Effector CD4-positive, alpha-beta T cell (primary cell): ENCODE measurements at places on chromosomes 6 and 20.

- no peak for DNase-seq
These were observed 736.9 kb downstream of the QKI start for GRCh38 chr6:164151161-164152120.

GRCh38 chr20:1232286-1233111, 6.7 kb downstream of the RAD21L1 start:
- no peak for DNase-seq

GRCh38 chr6:13272131-13273046, 55.9 kb downstream of the TBC1D7 start:
- DNase-seq, result no peak

- no peak for DNase-seq
These were observed 98.5 kb downstream of the INSM1 start for GRCh38 chr20:20466341-20466879.

GRCh38 chr6:53615633-53616449, 49.7 kb downstream of the KLHL31 start:
- no peak for DNase-seq

DNA sequence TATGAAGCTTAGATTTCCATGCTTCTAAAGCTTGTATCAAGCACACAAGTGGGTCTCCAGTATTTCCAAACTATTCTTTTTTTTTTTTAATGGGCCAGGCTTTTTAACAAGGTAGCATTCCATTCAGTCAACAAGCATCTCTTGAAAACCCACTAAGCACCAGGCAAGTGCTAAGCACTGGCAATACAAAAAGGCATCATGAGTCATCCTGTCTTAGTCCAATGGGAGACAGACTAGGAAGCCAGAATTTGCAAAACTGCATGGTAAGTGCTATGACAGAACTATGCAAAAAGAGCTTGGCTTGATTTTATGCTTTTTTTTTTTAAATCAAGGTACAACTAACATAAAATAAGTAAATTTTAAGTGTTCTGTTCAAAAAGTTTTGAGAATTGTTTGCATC, 109.3 kb upstream of the DST start:
- DNase-seq, result no peak

- no peak for DNase-seq
These were observed 16.7 kb downstream of the CST4 start for GRCh38 chr20:23672158-23672557.

DNA sequence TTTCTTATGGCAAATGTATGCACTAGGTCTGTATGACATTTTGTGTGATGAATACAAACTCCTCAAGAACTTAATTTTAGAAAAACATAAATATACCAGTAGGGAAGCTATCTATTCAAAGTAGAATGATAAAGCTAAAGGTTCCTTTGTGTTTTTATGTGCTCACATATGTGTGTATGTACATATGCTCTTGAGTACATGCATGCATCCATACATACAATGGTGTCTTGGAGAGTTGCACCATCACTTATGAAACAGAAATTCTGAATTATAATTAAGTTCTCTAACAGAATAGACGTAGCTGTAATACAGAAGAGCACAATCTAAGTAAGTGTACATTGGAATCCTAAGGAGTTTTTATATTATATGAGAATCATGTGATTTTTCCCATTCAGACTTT, 2.3 kb downstream of the NKAIN2 start:
- no peak for DNase-seq

DNA sequence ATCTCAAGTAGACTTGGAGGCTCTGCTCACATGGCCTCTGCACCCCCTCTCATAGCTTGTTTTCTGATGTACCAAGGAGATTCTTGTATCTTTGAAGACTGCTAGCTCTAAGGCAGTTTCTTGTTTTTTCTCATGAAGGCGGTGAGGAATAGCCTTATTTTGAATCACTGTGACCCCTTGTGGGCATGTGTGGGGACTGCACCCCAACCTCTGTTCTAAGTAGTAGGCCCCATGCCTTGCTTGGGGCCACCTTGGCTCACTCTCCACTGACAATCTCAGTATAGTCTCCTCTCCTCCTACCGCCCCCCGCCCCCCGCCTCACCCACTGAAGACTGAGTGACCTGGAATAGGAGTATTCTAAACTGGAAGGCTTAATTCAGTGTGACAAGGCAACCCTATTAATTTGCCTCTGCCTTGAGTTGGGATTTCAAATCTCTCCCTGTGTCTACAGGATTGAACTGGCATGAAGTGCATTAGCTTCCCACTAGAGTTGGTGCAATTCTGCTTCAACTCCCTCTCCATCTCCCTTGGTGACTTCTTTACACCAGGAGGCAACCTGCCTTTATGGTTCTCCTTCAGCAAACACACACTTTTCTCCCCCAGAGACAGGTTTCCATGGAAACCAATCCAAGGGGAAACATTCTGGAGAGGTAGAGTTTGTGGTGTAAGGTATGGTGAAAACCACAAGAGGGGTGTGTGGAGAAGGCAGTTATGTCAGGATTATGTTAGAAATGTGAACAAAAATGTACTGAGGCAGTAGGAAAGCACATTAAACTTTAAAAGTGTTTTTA, 75.4 kb upstream of the ECI2 start:
- peak; percentile 25 for DNase-seq

GRCh38 chr20:42442716-42443115, 747.0 kb downstream of the PTPRT start:
- DNase-seq, result no peak

GRCh38 chr6:136500414-136500813, 49.8 kb downstream of the MAP7 start:
- DNase-seq, result no peak

- no peak for DNase-seq
These were observed 71.2 kb downstream of the CDS2 start for GRCh38 chr20:5197847-5198650.

GRCh38 chr6:148697895-148698440, 48.9 kb upstream of the UST start:
- DNase-seq, result no peak

- DNase-seq, result no peak
These were observed 393.8 kb downstream of the CDH26 start for GRCh38 chr20:60352017-60352416.

DNA sequence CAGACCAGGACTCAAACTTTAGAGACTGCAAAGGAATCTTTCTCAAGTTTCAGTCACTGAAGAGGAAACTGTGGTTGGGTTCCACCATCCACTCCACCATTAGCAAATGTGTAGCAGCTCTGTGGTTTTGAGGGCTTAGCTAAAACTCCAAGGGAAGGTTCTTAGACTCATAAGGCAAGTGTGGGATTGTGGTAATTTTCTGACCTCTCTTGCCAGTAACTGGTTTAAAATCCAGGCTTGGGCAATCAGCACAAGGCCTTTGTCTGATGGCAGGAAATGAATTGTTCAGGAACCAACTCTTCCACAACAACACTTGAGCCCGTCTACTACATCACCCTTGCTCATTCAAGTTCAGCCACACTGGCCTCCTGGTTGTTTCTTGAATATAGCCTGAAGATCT, 68.6 kb upstream of the FBXL4 start:
- DNase-seq, result no peak

- no peak for DNase-seq
These were observed 113.7 kb upstream of the LOC128125822 start for GRCh38 chr6:63458480-63459115.

GRCh38 chr20:57421253-57422220, 30.3 kb downstream of the RBM38 start:
- DNase-seq, result no peak

DNA sequence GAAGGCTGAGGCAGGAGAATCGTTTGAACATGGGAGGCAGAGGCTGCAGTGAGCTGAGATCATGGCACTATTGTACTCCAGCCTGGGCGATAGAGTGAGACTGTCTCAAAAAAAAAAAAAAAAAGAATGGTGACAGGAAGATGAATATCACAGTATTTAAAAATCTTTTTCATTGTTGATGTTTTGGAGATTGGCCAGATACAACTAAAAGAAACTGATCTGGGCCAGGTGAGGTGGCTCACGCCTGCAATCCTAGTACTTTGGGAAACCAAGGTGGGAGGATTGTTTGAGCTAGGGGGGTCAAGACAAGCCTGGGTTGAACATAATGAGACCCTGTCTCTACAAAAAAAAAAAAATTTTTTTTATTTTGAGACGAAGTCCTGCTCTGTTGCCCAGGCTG, 52.1 kb downstream of the TRAF3IP2 start:
- DNase-seq, result no peak

DNA sequence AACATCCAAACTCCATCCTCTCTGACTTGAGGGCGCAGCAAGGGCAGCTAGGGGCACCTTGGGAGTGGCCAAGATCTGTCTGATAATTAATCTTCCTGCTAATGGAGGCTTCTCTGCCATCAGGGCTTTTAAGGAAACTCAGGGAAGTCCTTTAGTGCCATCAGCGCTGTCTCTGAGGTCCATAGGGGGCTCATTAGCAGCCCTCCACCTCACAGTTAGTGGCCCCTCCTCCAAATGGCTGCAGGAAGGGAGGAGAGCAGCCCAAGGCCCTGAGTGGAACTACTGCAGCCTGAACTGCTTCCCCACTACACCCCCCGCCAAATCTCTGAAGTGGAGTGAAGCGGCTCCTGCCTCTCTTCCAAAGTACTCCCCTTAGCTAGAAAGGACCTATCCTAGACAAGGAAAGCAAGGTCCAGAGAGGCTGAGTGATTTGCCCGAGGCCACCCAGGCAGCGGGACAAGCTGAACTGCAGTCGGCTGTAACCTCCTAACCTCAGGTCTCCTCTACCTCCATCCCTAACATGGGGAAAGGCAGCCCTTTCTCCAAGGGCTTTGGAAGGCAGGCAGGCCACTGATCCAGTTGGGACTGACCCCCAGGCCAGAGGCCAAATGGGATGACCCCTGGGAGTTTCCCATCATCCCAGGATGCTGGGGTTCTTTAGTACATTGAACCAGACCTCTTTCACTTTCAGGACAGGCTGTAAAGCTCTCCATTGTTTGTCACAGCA, 39.5 kb upstream of the ZFAND3 start:
- DNase-seq, result no peak

GRCh38 chr20:21393816-21394519, 3.4 kb downstream of the NKX2-4 start:
- DNase-seq, result no peak

GRCh38 chr6:43334466-43335095, 26.0 kb upstream of the CRIP3 start:
- DNase-seq, result no peak

GRCh38 chr6:38445925-38446324, 193.8 kb downstream of the BTBD9 start:
- DNase-seq, result no peak

- DNase-seq, result no peak
These were observed 19.6 kb downstream of the ANGPT4 start for GRCh38 chr20:896501-897025.

GRCh38 chr6:44730771-44731391, 343.4 kb downstream of the CDC5L start:
- DNase-seq, result no peak

DNA sequence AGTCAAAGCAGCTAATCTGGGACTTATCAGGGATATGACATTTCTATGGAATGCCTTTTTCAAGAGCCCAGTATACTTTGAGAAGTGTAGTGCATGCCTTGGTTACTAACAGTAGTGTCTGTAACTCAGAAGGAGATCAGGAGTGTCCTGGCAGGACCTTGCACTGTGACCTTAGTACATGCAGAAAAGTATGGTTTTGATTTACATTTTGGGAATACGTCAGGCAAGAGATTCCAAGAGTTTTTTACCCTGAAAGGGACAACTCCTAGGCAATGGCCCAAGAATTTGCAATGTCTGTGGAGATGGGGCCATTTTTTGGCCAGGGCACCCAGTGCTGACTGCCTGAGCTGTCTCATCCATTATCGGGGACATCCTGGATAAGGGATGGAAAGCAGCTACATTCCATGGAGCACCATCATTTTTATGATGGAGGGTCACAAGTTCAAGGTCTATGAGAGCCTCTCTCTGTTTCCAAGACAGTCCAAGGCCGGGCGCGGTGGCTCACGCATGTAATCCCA, 80.2 kb downstream of the FAM50B start:
- no peak for DNase-seq

DNA sequence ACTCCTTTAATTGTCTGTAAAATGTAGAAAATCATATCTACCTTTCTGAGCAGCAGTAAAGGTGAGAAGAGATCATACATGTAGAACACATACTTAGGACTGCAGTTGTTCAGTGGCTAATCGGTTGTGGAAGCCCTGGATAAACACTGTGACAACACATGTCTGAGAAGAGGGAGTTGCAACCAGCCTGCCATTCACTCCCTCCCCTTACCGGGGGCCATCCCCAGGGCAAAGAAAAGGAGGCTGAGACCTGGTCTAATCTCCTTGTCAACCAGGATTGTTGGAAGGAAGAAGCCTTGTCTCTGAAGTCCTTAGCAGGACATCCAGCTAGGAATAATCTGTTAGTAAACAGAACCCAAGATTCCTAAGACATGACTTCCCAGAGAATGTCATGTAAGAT, 462.5 kb upstream of the AGPAT4 start:
- no peak for DNase-seq

DNA sequence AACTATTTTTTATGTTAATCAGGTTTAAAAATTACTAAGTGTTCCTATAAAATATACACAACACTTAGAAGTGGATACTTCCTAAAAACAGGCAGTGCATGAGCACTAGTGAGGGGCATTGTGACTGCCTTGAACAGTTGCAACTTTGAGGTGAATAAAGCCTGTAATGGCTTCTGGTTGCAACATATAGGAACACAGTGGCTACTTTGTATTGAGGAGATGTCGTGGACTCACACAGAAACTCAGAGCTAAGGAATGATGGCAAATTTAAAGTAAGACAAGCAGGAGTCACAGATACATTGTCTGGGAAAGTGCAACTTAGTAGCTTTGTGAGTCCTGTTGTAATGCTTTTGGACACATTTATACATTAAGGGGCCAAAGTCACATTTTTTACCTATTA, 861 bp upstream of the HLA-A start:
- no peak for DNase-seq

DNA sequence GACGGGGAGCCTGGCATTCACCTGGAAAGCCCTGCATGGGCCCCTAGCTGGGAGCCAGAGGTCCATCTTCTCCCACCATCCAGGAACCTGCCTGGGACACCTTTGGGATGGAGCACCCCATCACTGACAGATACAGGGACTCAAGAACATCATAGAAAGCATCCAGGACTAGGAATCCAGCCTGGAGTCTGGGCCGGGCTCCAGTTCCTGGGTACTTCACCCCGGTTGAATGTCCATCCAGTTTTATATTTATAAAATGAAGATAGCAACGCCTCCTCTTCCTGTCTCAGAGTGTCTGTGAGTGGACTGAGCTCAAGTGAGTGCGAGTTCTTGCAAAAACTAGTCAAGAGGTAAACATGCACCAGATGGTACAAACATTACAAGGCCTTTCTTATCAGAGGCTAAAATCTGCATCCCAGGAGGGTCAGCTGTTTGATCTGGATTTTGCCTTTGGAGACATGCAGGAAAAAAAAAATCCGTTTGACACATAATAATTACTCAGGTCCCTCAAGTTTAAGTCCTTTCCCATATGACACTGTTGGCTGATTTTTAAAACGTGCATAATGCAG, 27.4 kb downstream of the ZC3H12D start:
- no peak for DNase-seq

GRCh38 chr6:46994933-46995332, 47.2 kb downstream of the ADGRF1 start:
- no peak for DNase-seq

DNA sequence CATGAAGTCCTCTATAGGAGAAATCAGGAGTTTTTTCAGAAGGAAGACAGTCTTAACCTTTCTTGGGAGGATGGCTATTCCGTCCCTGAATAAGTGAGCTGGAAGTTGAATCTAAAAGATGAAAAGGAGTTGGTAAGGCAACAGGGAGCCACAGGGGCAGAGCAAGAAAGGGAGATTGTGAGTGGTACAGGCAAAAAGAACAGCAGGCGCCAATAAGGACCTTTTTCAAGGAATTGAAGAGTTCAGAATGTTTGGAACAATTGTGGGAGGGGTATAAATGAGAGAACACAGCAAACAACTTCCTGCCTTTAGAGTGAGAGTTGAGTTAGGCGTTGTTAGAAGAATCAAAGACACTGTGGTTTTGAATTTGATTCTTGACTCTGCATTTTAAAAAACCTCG, 1003.7 kb downstream of the EPHA7 start:
- DNase-seq, result no peak
